CD4-positive, alpha-beta T cell treated with Interleukin-1 beta for 1 hour (primary cell): ENCODE measurements at places on chromosomes 7 and 10.

GRCh38 chr10:119817991-119818888 lies 54.4 kb downstream of the MCMBP start:
- DNase-seq: peak; percentile 34

- DNase-seq: no peak
Measured at GRCh38 chr7:45001826-45002225, 1.8 kb downstream of the CCM2 start.

- DNase-seq: no peak
Measured at GRCh38 chr10:29950391-29950790, 109.0 kb downstream of the JCAD start.

DNA sequence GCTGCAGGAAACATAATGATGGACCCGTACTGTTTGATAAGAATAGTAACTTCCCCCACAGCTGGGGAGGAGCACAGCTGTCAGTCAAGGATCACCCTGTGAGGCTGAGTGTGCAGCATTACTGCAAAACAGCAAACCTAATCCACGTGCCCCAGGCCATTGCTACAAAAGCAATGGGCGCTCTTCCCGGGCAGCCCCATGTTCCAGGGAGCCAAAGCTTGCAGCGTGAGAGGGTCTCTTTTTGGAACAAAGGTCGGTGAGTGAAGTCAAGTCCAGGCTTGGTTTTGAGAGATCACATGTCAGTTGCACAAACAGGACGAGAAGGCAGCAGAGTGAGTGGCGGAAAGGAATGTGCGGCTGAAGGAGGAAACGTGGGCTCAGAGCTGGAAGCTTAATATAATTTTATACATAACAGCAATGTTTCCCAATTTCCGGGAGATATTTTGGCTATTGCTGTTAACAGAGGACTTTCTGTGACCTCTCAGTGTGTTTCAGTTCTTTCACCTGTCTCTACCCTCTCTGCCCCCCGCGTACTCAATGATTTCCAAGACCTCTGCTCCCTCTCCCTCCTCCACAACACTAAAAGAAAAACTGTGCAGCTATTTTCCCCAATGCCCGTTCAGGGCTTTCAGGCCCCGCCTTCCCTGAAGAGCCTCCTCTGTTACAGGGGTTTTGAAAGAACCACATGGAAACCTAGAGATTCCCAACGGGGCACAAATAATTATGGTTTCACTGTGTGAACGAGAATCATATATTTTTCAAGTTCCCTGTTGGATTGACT lies 128.9 kb downstream of the MTPAP start:
- no peak for DNase-seq

GRCh38 chr7:32042900-32043299 lies 27.3 kb downstream of the PDE1C start:
- no peak for DNase-seq
